Hepatocyte (in vitro differentiated cells): ENCODE measurements at places on chromosomes 7 and 10. TPM values are rescaled to one million over a fixed set of nuclear protein-coding genes. Genes with fewer than 3 reads are reported as not detected.

CADPS2 gene
- 37.4 and 41.5 TPM in 2 replicates for total RNA-seq

BAZ1B gene
- total RNA-seq = 40.7 and 44.7 TPM in 2 replicates

HECW1 gene
- total RNA-seq = 2.6 and 7.6 TPM in 2 replicates

- no peak for DNase-seq
Measured at GRCh38 chr7:22597844-22598243, 97.9 kb upstream of the STEAP1B start.

- DNase-seq = no peak
Measured at GRCh38 chr7:105173586-105173985, 159.6 kb downstream of the KMT2E start.

DNA sequence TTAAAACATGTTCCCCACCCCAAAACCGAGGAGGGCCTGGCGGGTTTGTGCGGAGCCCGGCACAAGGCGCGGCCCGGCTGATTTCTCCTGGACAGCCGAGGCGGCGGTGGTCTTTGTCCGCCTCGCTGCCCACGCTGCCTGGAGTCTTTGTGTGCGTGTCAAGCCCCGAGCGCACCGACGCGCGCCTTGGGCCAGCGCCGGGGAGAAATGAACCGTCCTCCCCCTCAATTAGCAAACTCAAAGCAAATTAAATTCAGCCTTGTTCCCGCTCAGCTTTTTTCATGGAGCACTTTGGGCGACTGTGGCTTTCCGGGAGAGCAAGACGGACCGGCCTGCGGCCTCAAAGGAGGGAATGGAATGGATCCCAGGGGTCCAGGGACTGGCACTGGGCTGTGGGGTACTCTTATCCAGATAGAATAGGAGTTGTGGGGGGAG is 4.1 kb downstream of the EMX2 start:
- no peak for DNase-seq

DNA sequence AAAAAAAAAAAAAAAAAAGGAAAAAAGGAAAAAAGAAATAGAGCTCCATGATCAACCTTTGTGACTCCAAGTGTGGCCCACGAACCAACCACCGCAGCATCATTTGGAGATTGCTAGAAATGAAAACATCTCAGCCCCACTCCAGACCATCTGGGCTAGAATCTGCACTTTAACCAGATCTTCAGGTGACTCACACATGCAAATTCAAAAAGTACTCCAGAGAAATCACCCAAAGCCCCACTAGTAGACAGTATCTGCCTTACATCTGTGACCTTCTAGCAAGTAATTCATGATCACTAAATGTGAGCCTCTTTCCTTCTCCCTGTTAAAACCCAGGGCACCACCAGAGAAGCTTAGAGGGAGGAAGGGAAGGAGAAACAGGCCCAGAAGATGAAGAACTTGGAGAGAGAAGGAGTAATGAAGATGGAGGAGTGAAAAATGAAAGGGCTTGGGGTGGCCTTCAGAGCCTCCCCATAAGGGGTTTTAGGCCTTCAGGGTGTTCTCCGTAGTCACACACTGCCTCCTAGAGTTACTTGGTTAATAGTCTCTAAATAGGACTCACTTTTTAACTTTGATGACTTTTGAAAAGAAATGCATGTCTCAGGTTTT is 94.0 kb downstream of the SLC37A3 start:
- no peak for DNase-seq

DNA sequence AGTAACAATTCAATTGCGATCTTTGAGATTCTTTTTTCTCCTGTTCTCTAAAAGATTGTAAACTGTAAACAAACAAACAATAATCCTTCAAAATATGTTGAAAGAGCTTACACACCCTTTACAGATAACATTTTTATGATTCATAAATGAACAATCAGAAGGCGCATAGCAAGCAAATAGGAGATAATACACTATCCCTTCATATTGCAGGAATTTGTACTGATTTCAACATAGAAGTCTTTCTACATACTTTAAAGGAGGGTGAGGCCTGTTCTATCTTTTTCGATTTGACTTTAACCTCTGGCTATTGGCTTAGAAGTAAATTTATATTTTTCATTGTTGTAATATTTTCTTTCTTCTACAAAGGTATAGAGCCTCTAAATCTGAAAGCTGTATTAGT is 57.2 kb downstream of the TFEC start:
- no peak for DNase-seq

DNA sequence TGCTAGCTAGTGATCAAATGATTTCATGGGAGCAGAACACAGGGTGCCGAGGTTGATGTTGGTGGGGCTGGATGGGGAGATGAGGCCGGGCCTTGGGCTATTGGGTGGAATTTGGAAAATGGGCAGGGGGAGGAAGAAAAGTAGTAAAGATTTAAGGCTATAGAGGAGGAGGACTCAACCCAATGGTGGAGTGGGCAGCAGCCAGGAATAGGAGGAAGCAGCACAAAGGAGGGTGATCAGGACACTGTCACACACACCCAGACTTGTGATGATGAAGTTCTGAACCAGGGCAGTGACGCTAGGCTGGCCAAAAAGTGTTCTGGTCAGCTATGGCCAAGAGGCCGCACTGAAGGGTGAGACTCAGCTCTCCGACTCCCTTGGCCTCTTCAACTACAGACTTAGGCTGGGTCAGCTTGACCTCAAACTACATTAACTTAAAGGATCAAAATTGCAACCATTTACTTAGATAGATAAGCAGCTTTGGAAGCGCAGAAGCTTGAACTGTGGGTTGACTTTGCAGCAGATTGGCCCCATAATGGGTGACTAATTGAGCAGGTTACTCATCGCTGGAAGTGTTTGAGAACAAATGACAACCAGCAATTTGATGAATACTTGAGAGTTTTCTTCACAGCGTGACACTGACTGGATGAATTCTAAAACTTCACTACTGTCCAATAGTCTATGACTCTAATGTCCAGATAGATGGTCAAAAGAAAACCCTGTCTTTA is 29.4 kb upstream of the GPR26 start:
- peak; percentile 21 for DNase-seq

GRCh38 chr7:96052860-96053470 is 268.9 kb downstream of the SLC25A13 start:
- DNase-seq = no peak

DNA sequence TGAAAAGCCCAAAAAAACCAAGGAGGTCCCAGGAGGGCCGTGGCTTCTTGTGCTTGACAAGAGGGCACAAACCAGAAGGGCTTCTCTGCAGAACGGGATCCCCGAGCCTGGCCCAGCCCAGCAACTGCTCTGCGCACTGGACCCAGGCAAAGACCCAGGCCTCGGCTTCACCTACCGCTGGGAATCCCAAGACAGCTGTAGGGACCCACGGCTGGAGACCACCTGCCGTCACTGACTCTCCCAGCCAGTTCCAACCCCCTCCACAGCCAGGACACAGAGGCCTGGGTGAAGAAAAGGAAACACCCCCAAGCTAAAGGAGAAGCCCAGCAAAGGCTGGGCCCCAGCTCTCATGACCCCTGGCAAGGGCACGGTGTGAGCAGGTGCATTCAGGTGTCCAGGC is 24.3 kb downstream of the PDGFA start:
- DNase-seq = no peak
